ENCODE measurements at places on chromosomes 2 and 18.

DNA sequence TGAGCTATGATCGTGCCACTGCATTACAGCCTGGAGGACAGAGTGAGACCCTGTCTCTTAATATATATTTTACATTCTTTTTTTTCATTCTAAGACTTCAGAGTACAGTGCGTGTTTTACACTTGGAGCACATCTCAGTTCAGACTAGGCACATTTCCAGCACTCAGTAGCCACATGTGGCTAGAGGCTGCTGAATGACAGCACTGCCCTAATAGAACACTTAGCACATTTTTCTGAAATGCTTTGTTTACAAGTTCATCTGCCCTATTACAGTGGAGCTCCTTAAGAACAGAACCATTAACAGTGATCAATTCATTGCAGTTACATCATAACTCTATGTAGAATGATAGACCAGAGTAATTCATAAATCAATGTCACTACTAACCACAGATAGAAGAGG lies 138.1 kb downstream of the SUCLG1 start:
- no peak overlapping the region for H3K27ac ChIP-seq
- H3K4me3 ChIP-seq: no peak overlapping the region
- peaks cover 14% of the 10 kb centered on the region for H3K27me3 ChIP-seq
- H3K36me3 ChIP-seq: no peaks in the 10 kb centered on the region

GRCh38 chr2:137339051-137339450 lies 573.7 kb downstream of the THSD7B start:
- no peak overlapping the region for H3K27ac ChIP-seq
- no peaks in the 10 kb centered on the region for H3K4me1 ChIP-seq
- H3K27me3 ChIP-seq: no peaks in the 10 kb centered on the region
- DNase-seq: no peak
- H3K4me3 ChIP-seq: no peak overlapping the region

GRCh38 chr18:45777393-45777792 lies 48.1 kb upstream of the SIGLEC15 start:
- H3K4me1 ChIP-seq: peaks cover 15% of the 10 kb centered on the region
- no peak overlapping the region for H3K4me3 ChIP-seq

DNA sequence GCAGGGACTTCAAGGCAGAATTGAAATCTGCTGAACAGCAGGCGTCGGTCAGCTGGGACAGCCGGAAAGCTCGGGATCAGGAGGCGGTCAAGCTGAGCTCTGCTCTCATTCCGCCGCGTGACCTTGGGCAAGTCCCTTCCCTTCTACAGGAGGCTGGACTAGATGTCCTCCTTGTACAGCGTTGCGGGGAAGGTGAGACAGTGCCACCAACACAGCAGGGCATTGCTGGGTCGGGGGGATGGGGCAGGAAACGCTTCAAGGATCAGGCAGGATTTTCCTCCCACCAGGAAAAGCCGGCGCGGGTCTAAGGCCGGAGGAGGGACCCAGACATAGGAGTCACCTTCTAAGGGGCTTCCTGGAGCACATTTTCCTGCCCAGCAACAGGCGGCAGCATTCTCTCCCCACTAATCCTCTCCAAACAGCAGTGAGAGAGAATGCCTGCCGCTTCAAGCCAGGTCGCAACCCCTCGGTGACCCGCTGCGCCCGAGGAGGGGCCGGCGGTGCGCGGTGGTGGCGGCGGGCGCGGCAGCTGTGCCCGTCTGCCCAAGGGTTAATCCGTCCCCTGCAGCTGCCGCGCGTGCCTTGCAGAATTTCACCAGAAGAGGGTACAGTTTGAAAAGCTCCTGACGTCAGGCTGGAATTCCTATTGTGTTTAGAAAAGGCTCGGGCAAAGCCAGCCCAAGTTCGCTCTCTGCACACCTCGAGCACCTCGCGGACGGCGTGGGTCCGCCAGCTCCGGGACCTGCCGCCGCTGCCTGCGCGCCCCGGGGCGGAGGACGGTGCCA lies at the start of gene KCNF1:
Gene KCNF1, plus strand, starts transcription at position 644 of the 785 bp plus-strand sequence. CDS start 493 bp downstream, outside the sequence.
- DNase-seq: no peak
- no peak within 1 kb of the TSS for H3K27ac ChIP-seq
- no peaks in the 10 kb centered on the region for H3K4me1 ChIP-seq
- H3K4me3 ChIP-seq: no peak within 1 kb of the TSS

- no peak overlapping the region for H3K27ac ChIP-seq
- H3K36me3 ChIP-seq: peaks cover 32% of the 10 kb centered on the region
- no peaks in the 10 kb centered on the region for H3K27me3 ChIP-seq
- no peak for DNase-seq
Measured at GRCh38 chr2:200445284-200445683, 64.6 kb downstream of the KCTD18 start.

DNA sequence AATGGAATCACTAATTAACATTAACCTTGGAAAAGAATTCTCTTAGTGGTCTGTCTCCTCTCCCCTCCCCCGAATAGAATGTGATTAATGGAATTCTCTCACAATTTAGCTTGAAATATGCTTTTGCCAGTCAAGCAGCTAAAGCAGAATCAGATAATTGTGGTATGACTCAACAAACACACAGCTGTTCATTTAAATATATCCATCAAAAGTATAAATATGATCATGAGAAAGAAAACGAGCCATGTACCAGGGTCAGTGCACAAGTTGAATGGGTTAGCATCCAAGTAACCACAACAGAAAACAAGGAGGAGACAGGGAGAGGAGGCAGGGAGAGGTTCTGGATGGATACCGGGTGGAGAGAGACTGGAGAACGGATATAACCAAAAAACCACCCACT lies 66.9 kb downstream of the ACVR1 start:
- peaks cover 46% of the 10 kb centered on the region for H3K36me3 ChIP-seq
- no peak for DNase-seq
- no peaks in the 10 kb centered on the region for H3K27me3 ChIP-seq
- no peak overlapping the region for H3K4me3 ChIP-seq
- no peak overlapping the region for H3K27ac ChIP-seq

DNA sequence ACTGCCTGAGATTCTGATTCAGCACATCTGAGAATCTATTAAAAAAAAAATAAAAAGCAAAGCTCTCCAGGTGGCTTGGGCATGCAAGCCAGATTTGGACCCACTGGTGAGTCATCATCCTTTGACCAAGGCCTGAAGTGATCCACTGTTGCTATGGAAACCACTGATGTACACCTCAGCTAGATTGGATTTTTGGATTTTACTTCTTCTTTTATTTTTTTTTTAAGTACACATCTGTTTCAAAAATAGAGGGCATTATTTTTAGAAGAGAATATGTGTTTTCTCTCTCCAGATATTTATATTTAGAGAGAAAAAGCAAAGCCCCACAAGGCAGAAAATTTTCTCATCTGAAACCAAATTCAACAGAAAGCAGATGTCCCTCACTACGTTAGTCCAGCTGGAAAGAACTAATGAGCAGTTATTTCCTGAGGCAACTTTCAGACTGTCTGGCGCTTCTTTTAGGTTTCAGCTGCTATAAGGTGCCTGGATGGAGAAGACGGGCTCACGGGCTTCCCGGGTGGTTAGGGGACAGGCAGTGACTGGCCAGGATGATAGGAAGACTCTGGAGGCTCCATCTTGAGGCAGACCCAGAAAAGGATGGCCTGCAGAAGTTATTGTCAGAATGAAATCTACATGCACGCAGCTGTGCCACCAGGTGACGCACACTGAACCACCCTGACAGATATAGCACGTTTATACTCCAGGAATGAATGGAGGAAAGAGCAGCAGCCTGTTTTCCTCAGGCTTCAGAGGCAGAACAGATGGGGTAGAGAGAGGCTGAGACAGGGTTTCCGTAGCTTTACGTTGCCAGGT lies 50.5 kb downstream of the MRPL35 start:
- H3K4me1 ChIP-seq: no peaks in the 10 kb centered on the region
- H3K36me3 ChIP-seq: no peaks in the 10 kb centered on the region
- H3K27ac ChIP-seq: no peak overlapping the region
- peaks cover 10% of the 10 kb centered on the region for H3K27me3 ChIP-seq

GRCh38 chr2:30225131-30225762 lies 6.1 kb upstream of the LBH start:
- H3K27ac ChIP-seq: peak overlapping the region; percentile 97
- H3K4me1 ChIP-seq: peaks cover 77% of the 10 kb centered on the region
- peaks cover 5% of the 10 kb centered on the region for H3K27me3 ChIP-seq
- H3K36me3 ChIP-seq: no peaks in the 10 kb centered on the region
- peak; percentile 48 for DNase-seq

DNA sequence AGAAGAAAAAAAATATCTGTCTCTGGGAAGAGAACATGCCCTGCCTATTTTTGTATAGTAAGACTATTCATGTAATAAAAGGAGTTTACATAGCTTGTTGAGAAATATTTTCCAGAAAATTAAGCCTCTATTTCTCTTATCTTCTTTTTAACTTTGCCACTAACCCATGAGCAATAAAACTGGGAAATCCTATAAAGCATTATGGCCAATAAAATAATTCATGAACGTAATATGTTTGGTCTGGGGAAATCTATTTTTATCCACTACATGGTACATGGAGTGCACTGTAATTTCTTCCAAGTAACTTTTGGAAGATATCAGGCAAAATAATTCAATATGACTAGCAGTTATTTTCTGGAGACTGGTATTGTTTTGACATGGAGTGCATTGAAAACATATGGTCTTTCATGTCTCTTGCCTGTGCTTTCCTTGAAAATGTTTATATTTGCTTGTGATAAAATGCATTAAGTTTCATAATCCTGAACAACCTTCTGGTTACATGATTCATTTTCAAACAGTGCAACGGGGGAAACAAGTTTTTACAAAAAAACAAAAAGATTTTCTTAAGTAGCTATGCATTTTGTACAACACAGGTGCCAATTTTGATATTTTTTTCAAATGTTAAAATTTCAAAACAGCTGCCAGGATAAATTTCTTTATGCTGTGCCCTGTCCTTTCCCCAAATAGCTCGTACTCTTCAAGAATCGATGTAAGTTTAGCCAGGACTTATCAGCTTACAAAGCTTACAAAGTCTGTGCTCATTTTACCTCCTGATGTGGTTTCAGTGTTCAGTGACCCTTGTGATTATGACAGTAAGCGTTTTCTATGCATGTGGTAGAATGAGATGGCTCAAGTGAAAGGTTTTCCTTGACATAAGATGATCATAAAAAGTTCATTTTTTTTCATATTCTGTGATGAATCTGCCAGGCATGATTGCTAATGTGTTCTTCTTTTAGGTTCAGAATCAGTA lies 194.5 kb downstream of the UBE2E3 start:
- no peak overlapping the region for H3K4me3 ChIP-seq
- no peaks in the 10 kb centered on the region for H3K27me3 ChIP-seq
- no peak overlapping the region for H3K27ac ChIP-seq
- H3K36me3 ChIP-seq: peaks cover 9% of the 10 kb centered on the region
- no peak for DNase-seq

DNA sequence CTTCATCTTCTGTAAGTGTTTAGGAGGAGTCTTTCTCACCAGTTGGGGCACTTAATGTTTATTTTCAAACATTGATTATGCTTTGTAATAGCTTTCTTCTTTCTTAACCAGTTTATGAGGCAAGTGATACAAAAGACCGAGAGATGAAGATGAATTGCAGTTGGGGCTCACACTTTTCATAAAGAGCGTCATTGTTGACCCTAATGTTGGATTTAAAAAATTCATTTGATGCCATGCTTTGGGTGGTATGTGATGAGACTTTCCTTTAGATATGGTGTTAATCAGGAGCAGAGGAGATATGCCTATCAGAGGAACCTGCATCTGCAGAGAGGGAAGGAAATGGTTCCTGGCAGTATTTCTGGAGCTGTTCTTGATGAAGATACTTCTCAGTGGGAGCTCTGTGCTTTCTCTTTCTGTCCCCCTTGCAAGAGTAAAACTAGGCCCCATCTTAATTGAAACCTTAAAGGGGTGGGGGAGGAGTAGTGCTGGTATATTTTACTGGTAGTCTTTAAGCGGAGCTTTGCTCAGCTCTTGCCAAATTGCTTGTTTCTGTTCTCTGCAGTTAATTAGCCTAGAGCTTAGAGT lies 2.3 kb downstream of the EML4 start:
- peaks cover 13% of the 10 kb centered on the region for H3K36me3 ChIP-seq
- no peaks in the 10 kb centered on the region for H3K27me3 ChIP-seq
- H3K4me1 ChIP-seq: peaks cover 17% of the 10 kb centered on the region

GRCh38 chr2:120029672-120030640 lies 17.1 kb downstream of the EPB41L5 start:
- no peak overlapping the region for H3K4me3 ChIP-seq
- DNase-seq: no peak
- peaks cover 1% of the 10 kb centered on the region for H3K27me3 ChIP-seq
- H3K27ac ChIP-seq: no peak overlapping the region
- H3K36me3 ChIP-seq: peaks cover 1% of the 10 kb centered on the region
- H3K4me1 ChIP-seq: no peaks in the 10 kb centered on the region

- no peak for DNase-seq
- H3K27me3 ChIP-seq: peaks cover 58% of the 10 kb centered on the region
- no peak overlapping the region for H3K27ac ChIP-seq
- H3K4me3 ChIP-seq: no peak overlapping the region
Measured at GRCh38 chr2:12010059-12010458, 263.6 kb downstream of the LPIN1 start.

DNA sequence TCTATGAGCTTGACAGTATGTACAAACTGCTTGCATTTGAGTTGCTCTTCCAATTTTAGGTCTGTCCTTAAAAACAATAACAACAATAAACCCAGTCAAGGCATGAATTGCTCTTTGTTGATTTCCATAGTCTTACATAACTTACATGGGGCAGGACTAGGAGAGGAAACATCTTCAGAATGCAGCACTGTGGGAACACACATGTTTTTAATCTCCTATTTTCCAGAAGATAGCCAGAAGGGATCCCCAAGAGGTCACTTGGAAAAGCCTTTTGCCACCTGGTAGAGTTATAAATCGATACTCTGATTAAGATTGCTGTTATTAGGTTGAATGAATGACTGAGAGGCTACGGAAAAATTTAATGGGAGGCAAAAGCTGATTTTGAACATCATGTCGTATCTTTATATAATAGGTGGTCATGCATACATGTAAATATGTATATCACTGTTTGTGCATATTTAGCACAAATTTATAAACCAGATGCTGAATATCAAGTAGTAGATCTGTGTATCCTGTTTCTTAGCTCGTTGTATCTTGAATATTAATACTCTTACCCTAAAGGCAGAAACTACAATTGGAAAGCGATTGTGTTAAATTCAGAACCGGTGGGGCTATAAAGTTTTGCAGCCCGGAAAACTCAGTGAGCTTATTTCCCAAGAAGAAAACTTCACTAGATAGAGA lies 479.4 kb upstream of the TCF4 start:
- no peak overlapping the region for H3K4me3 ChIP-seq
- no peaks in the 10 kb centered on the region for H3K27me3 ChIP-seq
- no peaks in the 10 kb centered on the region for H3K36me3 ChIP-seq

DNA sequence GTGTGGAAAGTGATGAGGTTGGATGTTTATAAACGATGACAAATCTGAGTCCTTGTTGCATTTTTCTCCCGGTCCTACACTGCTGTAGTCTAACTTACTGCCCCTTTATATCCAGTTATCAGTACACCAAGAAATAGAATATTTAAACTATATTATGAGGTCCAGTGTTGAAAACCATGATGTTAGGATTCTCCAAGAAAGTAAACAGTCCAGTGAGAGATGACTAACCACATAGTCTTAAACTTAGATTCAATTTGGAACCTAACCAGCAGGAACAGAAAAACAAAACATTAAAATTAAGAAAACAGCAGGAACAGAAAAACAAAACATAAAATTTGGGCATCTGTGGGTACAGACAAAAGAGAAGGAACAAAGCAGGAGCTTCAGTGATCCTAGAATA lies 143.2 kb downstream of the TPGS2 start:
- no peak overlapping the region for H3K4me3 ChIP-seq
- H3K36me3 ChIP-seq: no peaks in the 10 kb centered on the region
- DNase-seq: no peak
- no peak overlapping the region for H3K27ac ChIP-seq
- peaks cover 16% of the 10 kb centered on the region for H3K27me3 ChIP-seq

Data from activated T-helper 1 cell treated with anti-CD3 and anti-CD28 coated beads, Interleukin-12 subunit alpha, Interleukin-12 subunit beta, Interleukin-2, Interleukin-4 antibody, amounts not matched to agents 30 ng/mL and 10 ng/mL and 1 ng/mL, durations not matched to agents 14 hours and 24 hours and 36 hours (primary cell).